Right renal pelvis (tissue), 4 donors: ENCODE measurements at places on chromosomes 16 and 17. TPM values are rescaled to one million over a fixed set of nuclear protein-coding genes. Genes with fewer than 3 reads are reported as not detected.

The CLEC19A gene
- 0.04 TPM for polyA plus RNA-seq

The CRHR1 gene
- 1.6 TPM for polyA plus RNA-seq

The SCARF1 gene
- 6.6 TPM for polyA plus RNA-seq

The DYNC1LI2 gene
- polyA plus RNA-seq, result 110 TPM

The OR2C1 gene
- polyA plus RNA-seq, result 0.57 TPM

The AIPL1 gene
- polyA plus RNA-seq, result not detected

The PPL gene
- 27.8 TPM for polyA plus RNA-seq

The GNGT2 gene
- 1.8 TPM for polyA plus RNA-seq

The HLF gene
- polyA plus RNA-seq, result 7.1 TPM

The RAMP2 gene
- 113 TPM for polyA plus RNA-seq

The CAVIN1 gene
- 70.4 TPM for polyA plus RNA-seq

The SLC22A31 gene
- polyA plus RNA-seq, result 0.49 TPM

The TMEM114 gene
- not detected for polyA plus RNA-seq

DNA sequence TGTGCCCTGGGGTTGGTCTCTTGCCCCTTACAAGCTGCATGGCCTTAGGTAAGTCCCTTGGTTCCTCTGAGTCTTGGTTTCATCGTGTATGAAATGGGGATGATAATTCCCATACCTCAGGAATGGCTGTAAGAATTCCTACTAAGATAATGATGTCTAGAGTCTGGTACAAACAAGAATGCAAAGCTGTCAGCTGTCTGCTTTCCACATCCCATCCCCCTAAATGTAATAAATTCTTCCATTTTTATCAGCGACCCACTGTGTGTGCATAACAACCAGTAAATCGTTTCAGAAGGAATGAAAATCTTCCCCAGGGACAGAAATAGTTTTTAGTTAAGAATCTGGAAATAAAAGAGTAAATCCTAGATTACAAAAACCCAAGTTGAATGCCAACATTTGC, 95.4 kb downstream of the CPPED1 start:
- DNase-seq, result no peak

DNA sequence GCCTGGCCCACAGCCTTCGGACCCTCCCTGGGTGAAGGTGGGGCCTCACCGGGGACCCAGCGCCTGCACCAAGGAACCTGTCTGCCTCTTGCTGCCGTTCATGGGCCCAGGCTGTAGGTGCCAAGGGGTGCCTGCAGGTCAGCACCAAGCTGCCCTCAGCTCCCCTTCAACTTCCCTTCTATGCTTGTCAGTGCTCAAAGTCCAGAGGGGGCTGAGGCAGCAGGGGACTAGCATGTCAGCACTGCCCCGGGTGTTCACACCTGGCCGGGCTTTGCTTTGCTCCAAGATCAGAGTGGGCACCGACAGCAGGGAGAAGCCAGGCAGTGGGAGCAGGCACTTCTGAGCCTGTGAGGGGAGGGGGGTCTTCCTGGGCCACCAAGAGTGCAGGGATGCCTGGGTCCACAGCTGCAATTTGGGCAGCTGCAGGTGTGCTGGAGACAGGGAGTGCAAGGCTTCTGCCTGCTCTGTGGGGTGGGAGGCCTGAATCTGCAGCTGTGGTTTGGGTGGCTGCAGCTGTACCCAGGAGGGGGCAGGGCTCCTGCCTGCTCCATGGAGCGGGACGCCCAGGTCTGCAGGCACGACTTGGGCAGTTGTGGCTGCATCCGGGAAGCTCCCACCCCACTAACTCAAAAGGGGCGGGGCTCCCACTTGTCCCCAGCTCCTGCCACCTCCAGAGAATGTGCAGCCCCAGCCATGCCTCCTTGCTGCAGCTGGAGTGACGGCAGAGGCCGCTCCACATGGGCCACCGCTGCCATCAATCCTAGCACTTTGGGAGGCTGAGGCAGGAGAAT, 27.6 kb upstream of the PRM1 start:
- no peak for DNase-seq

GRCh38 chr17:3641717-3642486, 5.3 kb downstream of the CTNS start:
- no peak for DNase-seq

DNA sequence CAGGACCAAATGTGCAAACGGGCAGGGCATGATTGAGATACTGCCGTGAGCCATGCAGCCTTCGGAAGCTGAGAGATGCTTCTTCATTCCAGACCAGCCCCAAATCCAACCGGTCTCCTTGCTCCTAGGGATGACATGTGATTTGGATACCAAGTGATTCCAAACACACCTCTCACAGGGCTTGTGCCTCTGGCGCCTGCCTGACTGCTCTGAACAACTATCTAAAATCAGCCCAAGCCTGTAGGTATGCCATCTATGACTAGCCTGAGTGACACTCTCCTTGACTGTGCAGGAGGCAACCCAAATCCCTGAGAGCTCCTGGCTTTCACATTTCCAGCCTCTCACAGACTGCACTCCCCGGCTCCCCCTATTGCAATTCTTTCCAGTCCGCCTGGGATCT, 20.3 kb downstream of the DYNC1LI2 start:
- DNase-seq, result no peak

- DNase-seq, result no peak
Measured at GRCh38 chr16:31480851-31481536, 1.9 kb upstream of the SLC5A2 start.

- no peak for DNase-seq
Measured at GRCh38 chr17:50464736-50465135, 3.9 kb downstream of the CHAD start.

GRCh38 chr17:38749223-38750043, 1.3 kb upstream of the PCGF2 start:
- DNase-seq, result no peak

DNA sequence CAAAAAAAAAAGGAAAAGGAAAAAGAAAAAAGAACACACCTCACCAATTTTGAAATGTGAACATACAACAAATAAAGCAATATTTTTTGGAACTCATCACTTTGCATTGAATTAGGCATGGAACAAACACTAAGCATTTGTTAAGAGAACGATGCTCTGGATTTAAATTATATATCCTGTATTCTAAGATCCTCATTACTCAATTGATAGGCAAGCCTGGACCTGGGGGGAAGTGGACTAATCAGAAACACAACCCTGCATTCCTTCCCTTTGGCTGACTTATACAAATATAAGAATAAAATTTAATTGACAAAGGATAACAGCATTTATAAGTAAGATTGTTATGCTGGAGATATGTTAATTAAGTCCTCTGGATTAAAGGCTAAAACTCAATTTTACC, 2.2 kb downstream of the GJC1 start:
- DNase-seq, result no peak

DNA sequence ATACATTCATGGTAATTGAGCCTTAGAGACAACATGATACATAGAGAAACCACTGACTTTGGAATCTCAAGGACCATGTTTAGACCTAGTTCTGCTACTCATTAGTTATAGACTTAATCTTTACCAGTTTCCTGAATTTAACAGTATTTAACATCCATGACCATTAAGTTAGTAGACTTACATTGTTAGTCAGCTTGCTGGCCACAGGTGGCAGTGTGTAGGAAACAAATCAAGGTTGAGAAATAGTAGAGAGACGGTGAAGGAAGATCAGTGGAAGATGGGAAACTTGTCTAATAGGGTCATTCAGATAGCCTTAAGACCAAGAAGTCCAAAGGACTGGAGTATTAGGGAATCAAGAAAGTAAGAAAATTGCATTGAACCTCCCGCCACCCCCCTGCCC, 31.0 kb downstream of the OMG start:
- no peak for DNase-seq

DNA sequence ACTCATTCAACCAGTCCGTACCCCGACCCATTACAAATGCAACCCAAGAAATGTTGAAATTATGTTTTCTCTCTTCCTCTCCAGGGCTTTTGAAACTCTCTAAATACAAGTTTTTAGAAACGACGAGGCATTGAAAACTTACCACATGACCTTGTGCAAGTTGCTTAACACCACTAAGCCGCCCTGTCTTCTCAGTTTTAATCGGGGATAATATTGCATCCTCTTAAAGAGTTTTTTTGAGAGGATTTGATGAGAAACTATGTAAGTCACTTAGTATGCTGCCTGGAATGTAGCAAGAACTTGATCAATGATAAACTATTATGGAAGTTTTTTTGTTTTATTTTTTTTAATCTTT, 149.0 kb upstream of the FAM20A start:
- no peak for DNase-seq

- DNase-seq, result no peak
Measured at GRCh38 chr16:72166151-72166550, 5.8 kb downstream of the PMFBP1 start.

DNA sequence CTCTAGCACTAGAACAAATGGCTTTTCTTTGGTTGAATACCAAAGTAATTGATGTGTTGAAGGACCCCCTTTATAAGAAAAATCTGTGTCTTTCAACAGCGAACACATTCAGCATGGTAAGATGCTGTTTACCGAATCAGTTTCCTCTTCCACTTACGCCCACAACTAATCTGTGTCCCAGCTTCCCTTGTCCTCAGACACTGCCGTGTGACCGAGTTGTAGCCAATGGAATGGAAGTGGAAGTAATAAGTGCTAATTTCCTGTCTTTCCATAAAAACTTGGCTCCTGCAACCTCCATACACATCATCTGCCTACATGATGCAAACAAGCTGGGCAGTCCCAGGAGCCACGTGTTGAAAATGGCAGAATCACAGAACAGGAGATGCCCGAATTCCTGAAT, 10.4 kb downstream of the CDIPT start:
- peak; percentile 8 for DNase-seq

DNA sequence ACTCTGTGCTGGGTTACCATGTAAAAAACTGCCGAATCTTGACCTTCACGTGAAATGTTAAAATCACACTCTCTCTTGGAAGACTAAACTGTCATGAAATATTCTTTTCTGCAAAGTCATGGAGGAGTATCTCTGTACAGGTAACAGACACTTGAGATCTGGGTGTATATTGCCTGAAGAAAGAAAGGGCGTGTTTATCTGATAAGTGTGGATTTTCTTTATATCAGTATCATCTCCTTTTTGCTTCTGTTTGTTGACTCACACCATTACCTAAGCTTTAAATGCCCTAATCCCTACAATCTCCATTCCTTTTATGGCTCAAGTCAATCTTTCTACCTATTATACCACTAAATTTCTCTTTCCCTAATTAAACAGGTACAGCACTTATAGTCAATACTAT, 673.2 kb upstream of the SOX9 start:
- no peak for DNase-seq

DNA sequence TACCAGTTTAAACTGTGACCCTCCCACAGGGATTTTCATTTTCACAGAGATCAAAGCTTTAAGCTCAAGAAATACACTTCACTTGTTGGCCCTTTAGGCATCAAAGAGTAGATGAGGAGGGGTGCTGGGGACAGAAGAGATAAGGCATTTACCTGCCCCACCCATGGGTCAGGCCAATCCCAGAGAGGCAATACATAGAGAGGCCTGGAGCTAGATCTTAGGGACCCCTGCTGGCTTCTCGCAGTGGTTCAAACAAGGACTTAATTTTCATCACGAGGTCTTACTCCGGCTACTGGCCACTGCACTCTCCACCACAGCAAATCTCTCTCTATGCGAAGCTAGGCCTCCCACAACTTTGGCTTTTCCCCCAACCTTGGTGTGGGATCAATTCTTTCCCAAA, 46.6 kb downstream of the NOG start:
- DNase-seq, result no peak

DNA sequence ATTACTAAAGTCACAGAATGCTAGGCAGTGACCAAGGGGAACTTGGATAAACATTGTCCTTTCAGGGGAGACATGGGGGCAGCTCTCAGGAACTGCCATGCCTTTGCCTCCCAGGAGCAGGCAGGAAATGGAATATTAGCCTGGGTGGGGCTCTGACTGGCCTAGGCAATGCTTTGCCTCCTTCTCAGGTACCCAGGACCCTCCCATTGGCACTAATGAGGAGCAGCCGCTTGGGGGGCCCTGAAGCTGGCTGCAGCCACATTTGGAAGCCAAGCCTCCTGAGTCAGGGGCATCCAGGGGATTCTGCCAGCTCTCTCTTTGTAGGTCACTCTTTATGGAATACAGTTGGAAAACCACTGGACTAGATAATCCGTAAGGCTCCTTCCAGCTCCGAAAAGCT, 5.5 kb downstream of the CPSF4L start:
- no peak for DNase-seq

DNA sequence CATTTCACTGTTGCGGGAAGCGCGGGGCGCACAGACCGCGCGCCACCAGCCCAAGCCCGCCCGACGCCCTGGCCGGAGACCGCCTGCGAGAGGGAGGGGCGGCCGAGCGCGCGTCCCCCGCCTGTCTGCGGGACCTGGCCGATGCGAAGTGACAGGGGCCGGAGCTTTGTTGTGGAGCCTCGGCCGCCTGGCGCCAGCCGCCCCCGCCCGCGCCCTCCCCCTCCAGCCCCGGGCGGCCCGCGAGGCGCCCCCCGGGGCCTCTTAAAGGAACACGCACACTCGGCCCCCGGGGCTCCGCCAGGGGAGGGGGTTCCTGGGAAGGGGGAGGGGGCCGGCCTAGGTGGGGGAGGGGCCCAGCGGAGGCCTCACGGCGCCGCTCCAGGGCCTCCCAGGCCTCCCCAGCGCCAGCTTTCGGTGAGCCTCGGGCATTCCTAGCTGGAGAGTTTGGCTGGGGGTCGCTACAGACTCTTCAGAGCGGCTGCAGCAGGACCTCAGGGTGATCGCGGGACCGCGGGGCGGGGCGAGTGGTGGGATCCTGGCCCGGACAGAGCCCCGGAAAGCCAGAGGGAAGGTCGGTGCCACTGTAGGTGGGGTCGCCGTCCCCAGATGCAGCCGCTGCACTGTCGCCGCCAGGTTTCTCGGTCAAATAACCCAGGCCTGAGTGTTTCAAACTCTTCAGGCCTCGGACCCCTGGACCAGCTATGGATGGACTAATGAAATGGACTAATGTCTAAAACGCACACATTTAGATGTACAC, 2.4 kb upstream of the TBX2 start:
- no peak for DNase-seq

DNA sequence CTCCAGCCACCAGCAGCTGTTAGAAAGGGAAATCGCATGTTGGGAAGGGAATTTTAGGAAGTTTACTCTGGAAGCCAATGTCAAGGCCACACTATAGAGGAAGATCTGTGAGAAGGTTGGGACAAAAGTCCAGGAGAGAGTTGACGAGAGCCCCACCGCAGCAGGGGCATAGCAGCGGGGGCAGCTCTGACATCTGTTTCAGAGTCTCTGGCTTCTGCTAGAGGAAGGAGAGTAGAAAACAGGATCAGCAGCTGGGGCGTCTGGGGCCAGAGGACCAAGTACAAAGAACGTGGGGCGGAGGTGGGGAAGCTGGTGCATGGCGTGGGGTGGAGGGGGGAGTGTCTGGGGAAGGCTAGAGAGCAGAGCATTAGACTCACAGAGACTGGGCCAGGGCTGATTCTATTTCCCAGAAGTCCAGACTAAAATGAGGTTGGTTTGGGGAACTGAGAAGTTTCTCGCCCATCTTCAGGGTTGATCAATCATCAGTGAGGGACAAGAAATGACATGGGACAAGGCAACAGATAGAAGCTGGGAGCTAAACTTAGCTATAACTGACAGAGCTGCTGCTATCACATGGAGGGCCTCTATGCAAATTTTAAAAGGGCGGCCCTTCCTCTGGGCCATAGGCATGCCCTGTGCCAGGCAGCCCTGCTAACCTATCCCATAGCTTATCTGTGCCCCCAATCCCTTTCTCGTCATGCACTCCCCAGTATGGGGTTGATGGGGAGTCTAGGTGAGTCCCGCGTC, 1.2 kb downstream of the RABEP2 start:
- DNase-seq, result no peak

GRCh38 chr17:1830288-1830687, 483 bp downstream of the RPA1 start:
- no peak for DNase-seq
